ENCODE measurements at places on chromosomes 13 and 19. TPM values are rescaled to one million over a fixed set of nuclear protein-coding genes. Genes with fewer than 3 reads are reported as not detected.

The EPSTI1 gene
- total RNA-seq = 23.2 TPM

DNA sequence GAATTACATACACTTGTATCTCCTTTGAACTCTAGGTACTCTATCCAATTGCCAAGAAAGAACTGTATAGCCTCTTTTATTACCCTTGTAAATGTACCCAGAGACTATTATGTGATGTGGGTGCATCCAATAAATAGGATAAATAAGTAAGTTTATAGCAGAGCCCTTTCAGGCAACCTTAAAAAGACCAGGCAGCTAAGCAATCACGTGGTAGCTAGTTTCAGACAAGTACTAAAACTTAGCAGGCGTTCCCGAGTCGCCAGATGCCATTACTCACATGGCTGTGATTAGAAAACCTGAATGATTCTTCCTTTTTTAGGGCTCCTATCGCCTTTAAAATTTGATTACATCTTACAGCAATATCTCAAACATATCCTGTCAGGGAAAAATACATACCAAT lies 1303.0 kb downstream of the EFNB2 start:
- DNase-seq = no peak

- DNase-seq = no peak
These were observed 977.6 kb downstream of the SLITRK5 start for GRCh38 chr13:88648598-88649373.

GRCh38 chr19:49676136-49676783 lies 811 bp upstream of the PRMT1 start:
- DNase-seq = no peak

The RAB20 gene
- 10.9 TPM for total RNA-seq

- DNase-seq = no peak
These were observed 10.4 kb downstream of the CLASRP start for GRCh38 chr19:45049073-45049736.

GRCh38 chr19:15216363-15216762 lies 15.6 kb upstream of the NOTCH3 start:
- DNase-seq = no peak

DNA sequence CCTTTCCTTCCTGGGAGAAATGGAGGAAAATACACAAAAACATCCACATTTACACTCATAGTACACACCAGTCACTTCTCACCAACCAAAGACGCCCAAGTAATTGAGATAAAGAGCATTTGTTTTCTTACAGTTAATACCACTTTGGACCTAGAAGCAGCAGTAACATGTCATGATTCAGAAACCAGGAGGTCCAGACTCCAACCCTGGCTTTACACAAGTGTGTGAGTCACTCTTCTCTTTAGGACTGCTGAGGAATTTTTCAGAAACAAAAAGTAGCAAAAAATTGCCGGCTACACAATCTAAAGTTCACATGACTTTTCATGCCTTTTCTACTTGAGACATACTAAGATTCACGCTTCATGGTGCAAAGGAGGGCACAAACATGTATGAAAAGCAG lies 42.1 kb downstream of the TUBGCP3 start:
- DNase-seq = no peak

GRCh38 chr13:32165796-32166195 lies 134.2 kb downstream of the FRY start:
- no peak for DNase-seq

DNA sequence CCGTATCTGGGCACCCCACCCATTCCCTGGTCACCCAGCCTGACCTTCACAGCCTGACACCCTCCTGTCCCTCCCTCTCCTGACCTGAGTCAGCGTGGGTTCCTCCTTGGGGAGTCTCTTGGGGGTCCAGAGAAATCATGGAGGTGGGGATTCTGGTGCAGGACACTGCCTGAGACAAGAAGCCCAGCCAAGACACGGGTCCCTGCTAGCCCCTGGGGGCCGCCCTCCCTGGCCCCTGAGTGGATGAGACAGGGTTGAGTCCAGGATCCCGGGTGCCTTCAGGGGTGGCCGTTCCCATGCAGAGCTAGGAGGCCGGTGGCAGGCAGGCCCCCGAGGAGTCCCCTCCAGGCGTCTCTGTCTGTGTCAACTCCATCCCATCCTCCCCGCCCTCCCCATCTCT lies 1.6 kb downstream of the MAP2K7 start:
- DNase-seq = no peak

The HAUS5 gene
- 44.6 TPM for total RNA-seq

All from activated naive CD8-positive, alpha-beta T cell treated with anti-CD3 and anti-CD28 coated beads for 36 hours (primary cell).